ENCODE measurements at places on chromosomes 11 and 22.

- DNase-seq: no peak
Measured at GRCh38 chr11:32098142-32098903, 7.4 kb downstream of the RCN1 start.

- no peak for DNase-seq
Measured at GRCh38 chr22:47619631-47620030, 857.2 kb downstream of the TBC1D22A start.

- no peak for DNase-seq
Measured at GRCh38 chr11:9821008-9821752, 157.3 kb downstream of the SWAP70 start.

DNA sequence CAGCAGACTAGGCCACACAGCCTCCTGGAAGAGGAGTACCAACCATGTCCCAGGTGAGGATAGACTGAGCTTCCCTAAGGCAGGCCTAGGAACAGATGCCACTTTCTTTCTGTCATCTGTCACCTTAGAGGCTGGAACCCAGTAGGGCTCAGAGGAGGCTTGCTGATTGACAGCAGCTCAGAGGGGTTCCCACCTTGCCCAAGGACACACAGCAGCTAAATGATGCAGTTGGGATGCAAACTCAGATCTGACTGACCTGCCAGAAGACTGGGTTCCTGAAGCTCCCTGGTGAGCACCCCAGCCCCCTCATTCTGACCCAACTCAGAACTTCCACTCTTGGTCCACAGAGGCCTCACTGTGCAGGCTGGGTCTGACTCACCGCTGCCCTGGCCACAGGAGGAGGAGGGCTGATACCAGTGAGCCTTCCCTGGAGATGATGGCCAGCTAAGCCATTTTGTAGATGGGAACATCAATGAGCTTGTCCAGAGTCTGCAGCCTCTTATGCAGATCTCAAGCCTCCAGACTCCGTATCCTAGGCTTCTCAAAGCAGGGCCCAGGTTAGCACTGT is 14.0 kb downstream of the CAPN5 start:
- DNase-seq: no peak
